ENCODE measurements at places on chromosomes 7 and 10. TPM values are rescaled to one million over a fixed set of nuclear protein-coding genes. Genes with fewer than 3 reads are reported as not detected.

Gene CDH23
- 0.04 TPM for total RNA-seq

Gene RADIL
- 2.3 TPM for total RNA-seq

Gene HILPDA
- 13.6 TPM for total RNA-seq

Gene CFAP43
- 0.75 TPM for total RNA-seq

Gene TMEM178B
- total RNA-seq: 5.5 TPM

Gene PTPN20
- 5.5 TPM for total RNA-seq

Gene FGFBP3
- 0.42 TPM for total RNA-seq

Gene ZNF316
- total RNA-seq: 26.2 TPM

Gene DENND11
- total RNA-seq: 18.9 TPM

Gene MSMB
- total RNA-seq: not detected

Gene PKD1L1
- 0.14 TPM for total RNA-seq

Gene GRID1
- total RNA-seq: 2.3 TPM

DNA sequence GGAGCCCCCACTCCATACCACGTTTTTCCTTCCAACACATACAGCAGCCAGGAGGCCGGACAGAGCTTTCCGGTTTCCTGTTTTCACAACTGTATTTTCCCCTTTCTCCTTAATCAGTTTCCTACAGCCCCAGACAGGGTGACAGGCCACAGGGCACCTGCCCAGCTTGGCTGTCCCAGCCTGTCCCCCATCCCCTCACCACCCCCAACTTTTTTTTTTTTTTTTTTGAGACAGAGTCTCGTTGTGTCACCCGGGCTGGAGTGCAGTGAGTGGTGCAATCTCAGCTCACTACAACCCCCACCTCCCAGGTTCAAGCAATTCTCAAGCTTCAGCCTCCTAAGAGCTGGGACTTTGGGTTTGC lies 10.3 kb upstream of the HSPB1 start:
- no peak for DNase-seq

GRCh38 chr7:100835903-100836811 lies 8.8 kb upstream of the EPHB4 start:
- DNase-seq: no peak

- DNase-seq: no peak
Measured at GRCh38 chr10:129605986-129606518, 139.0 kb downstream of the MGMT start.

DNA sequence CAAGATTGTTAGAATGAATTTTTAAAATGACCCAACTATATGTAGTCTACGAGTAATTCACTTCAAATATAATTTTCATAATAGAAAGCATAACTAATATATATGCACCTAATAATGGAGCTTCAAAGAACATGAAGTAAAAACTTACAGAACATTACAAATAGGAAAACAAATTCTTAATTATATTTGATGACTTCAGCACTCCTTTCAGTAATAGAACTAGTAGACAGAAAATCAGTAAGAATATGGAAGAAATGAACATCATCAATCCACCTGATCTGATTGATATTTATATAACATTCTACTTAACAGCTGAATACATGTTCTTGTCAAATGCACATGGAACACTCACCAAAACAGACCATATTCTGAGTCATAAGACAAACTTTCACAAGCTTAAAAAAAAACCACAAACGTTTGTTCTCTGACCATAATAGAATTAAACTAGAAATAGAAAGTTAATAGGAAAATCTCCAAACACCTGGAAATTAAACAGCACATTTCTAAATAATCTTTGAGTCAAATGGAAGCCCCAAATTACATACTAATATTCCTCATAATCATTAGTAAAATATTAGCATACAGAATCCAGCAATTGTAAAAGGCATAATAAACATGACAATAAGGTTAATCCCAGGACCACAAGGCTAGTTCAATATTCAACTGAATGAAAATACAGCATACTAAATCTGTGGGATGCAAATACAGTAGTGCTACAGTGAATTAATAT lies 48.0 kb downstream of the BRAF start:
- DNase-seq: peak; percentile 63

DNA sequence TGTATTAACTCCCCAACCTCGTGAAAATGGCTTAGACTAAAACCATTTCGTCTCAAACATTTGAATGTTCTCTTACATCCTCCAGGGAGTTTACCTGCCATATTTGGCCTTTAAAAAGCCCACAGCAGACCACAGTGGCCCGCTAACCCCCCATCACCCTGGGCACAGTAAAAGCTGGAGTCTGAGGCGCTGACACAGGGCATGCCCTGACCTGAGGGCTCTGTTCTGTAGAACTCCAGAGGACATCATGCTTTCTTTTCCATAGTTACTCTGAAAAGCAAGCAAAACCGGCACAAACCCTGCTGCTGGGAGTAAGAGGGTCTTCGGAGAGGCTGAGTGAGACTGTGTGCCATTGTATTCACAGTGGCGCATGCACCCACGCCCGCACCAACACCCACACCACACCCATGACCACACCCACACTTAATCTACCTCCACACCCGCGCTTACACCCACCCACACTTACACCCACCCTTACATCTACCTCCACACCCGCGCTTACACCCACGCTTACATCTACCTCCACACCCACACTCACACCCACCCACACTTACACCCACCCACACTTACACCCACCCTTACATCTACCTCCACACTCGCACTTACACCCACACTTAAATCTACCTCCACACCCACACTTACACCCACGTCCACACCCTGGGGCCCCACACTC lies 32.1 kb downstream of the LRRC27 start:
- no peak for DNase-seq

GRCh38 chr7:98280791-98281756 lies at the start of gene BRI3:
Gene BRI3 (plus strand): TSS chr7:98281686. CDS start chr7:98281796, 110 bp downstream.
- no peak for DNase-seq

- DNase-seq: peak; percentile 55
Measured at GRCh38 chr7:142001163-142001874, 5.6 kb downstream of the MGAM start.

GRCh38 chr10:111921821-111922220 lies 261.7 kb downstream of the GPAM start:
- DNase-seq: no peak

DNA sequence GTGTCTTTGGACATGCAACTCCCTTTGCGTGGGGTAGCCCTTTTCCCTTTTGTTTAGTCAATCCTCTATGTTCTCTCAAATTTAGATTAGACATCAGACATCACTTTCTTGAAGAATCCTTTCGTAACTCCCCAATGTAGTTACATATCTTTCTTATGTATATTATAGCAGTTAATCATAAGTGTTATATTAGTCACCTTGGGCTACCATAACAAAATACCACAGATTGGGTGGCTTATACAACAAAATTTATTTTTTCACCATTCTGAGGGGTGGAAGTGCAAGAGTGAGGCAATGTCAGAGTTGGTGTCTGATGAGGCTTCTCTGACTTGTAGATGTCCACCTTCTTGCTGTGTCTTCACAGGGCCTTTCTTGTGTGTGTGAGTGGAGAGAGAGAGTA lies 105.7 kb downstream of the PHTF2 start:
- no peak for DNase-seq

- DNase-seq: no peak
Measured at GRCh38 chr10:104824380-104825006, 183.4 kb downstream of the SORCS3 start.

DNA sequence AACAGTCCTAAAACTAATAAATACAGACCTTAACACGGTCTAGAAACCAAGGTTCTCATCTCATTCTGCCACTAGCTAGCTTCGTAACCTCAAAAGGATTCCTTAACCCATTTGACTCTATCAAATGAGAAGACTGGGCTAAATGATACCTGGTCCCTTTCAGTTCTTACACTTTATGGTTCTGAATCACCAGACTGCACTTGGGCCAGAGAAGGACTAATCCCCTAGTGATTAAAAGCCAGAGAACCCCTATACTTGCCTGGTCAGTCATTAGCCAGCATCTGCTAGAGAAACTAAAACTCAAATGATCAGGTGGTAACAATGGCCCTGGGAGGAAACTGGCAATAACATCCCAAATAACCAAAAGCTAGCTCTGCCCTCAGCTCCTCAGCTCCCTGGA lies 16.8 kb downstream of the TMEM243 start:
- no peak for DNase-seq

GRCh38 chr10:97647556-97647955 lies 7.1 kb downstream of the PI4K2A start:
- DNase-seq: no peak

DNA sequence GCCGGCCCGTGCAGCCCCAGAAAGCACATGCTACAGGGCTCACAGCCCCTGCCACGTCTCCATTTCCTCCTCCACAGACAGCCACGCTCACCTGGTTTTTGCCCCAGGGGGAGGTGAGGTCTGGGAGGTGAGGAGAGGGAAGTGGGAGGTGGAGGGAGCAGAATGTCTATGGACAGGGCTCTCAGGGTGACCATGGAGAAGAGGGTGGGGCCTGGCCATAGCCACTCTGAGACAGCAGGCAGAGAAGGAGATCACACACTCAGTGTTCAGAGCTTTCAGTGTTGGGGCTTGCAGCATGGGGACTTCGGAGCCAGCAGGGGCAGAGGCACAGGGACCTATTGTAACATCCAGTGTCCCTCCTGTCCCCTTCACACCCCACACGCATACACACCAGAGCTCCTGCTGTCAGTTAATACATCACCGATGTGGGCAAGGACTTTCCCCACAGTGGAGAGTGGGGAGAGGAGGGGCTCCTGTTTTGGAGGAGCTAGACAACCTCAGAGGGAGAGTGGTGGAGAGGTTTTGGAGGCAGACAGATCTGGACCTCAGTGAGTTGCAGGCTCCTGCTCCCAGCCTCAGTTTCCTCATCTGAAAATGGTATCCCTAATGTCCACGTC lies 14.4 kb downstream of the WDFY4 start:
- DNase-seq: no peak

GRCh38 chr10:88237896-88238614 lies 345.1 kb downstream of the RNLS start:
- DNase-seq: no peak

DNA sequence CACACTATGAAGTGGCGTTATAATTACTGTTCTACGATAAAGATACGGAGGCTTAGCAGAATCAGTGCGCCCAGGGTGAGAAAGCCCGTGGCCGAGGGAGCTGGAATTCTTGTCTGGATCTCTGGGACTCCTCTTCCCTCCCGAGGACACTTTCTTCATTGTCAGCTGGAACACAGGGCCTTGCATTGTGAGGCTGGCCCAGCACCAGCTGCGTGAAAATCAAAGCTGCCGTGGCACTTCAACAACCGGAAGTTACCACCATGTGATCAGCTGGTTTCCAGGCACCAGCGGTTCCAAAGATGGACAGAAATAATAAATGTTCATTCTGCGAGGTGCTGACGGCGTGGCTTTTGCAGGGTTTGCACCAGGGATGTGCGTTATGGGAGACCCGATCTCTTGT lies 234.0 kb upstream of the PITRM1 start:
- no peak for DNase-seq

GRCh38 chr10:132907821-132908620 lies 34.3 kb downstream of the CFAP46 start:
- no peak for DNase-seq

GRCh38 chr10:103144041-103144440 lies 49.0 kb downstream of the NT5C2 start:
- DNase-seq: no peak

- no peak for DNase-seq
Measured at GRCh38 chr7:17460001-17460400, 161.5 kb downstream of the AHR start.

DNA sequence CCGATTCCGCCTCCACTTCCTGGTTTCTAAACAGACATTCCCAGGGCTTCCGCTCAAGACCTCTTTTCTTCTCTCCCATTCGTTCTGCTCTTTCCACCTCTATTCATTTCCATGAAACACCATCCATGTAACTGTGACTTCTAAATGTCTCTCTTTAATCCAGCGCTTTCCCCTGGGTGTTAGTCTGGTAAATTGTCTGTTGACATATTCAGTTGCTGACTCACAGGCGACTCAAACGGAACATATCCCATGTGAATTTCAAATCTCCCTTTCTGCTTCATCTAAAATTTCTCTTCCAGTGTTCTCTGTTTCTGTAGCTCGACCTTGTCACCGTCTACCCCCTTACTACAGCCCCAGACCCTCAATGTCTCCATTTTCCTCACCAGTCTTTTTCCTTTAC lies 119.1 kb downstream of the PFKFB3 start:
- no peak for DNase-seq

GRCh38 chr7:130346177-130346905 lies 1.7 kb downstream of the CPA5 start:
- no peak for DNase-seq

DNA sequence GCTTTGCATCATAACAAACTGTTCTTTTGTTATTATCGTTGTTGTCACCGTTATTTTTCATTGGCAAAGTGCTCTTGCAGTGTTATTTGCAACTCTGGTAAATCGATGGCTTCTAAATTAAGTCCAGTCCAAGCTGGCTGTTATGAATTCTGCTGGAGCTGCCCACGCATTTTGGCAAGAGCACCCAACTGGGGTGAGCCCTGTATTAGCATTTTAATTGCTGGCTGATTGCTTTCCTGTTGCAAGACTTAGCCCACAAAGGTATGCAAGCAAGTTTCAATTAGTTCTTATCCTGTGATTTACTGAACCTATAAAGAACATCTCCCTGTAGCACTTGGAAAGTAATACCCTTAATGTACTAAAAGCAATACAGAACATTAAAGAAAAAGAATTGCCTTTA lies 226.8 kb downstream of the ACTR3B start:
- no peak for DNase-seq

DNA sequence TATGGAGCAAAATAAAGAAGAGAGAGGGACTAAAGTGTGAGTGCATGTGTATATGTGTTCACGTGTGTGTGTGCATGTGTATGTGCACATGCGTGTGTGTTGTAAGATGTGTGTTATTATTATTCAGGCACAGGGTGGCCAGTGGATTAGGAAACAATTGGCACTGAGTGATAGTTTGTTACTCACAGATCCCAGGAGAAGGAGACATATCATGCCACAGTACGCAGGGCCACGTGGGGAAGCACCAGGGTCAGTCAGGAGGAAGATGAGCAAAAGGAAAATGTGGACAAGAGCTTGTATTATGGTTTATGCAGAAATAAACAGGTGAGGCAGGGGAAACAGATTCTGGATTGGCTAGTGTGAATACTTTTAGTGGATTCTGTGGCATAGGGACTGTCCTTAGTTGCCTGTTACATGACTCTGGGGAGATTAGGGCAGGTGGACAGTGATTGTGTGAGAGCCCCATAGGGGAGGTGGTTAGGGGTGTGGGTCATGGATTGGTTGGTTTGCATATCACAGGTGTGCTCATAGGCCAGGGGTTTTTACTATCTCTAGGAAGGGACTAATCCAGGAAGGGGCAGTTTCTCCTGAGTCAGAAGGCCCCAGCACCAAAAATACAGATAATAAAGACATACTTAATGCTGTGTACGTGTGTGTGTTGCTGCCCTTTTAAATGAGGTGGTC lies 90.0 kb downstream of the PLXDC2 start:
- no peak for DNase-seq

- DNase-seq: no peak
Measured at GRCh38 chr7:36010656-36011587, 142.1 kb upstream of the EEPD1 start.
